ENCODE measurements at places on chromosomes 13 and 19.
A peak's percentile ranks its signal among the peaks of the same experiment; 100 is the strongest.

DNA sequence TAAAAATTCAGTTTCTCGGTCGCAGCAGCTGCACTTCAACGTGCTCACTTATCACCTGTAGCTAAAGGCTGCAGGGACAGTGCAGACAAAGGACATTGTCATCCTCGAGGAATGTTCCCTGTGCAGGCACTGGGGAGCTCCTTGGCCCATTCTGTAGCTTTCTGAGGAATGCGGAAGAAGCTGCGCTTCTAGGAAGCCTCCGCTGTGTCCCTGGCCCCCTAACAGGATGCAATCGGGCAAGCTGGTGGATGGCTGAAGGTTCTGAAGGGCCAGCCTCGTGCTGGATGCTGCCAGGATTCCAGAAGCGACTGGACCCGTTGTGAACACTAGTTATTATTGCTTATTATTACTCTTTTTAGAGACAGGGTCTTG lies 8.1 kb downstream of the ANO8 start:
- no peak for DNase-seq

- no peak for DNase-seq
Observed at GRCh38 chr13:67306742-67307141, 76.6 kb upstream of the PCDH9 start.

DNA sequence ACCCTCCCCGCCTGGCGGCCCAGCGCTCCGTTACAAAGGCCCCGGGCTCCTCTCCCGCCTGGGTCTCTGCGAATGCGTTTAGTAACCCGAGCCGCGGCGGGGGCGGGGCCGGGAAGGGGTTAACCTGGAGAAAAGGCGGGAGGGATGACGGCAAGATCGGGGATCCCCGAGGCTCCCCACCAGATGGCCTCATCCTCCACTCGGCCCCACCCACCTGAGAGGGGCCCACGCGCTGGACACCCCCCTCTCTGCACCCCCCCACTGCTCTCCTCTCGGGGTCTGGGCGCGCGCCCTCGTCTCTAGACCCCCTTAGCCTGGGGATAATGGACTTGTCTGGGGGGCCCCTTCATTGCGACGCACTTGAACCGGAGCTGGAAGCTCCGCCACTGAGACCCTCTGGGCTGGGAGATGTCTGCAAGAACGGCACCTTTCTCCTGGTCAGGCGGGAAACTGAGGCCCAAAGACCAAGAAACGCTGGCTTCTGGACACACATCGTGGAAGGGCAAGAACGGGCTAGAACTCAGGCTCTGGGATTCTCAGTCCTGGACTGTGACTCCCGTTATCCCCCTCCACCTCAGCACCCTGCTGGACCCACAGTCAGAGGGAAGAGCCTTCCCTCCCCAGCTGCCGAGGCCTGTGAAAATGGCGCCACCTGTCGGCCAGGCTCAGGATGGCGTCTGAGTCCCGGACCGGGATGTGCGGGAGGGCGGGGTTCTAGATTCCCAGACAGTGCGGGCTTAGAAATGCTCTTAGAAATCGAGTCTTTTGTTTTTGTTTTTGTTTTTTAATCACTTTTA lies 2.9 kb upstream of the LTBP4 start:
- DNase-seq = peak; percentile 86

- DNase-seq = peak; percentile 58
Observed at GRCh38 chr19:40191836-40192646, 815 bp downstream of the MAP3K10 start.

- no peak for DNase-seq
Observed at GRCh38 chr19:5356428-5356827, 15.8 kb upstream of the PTPRS start.

GRCh38 chr13:35784286-35784951 lies 307.9 kb upstream of the MAB21L1 start:
- DNase-seq = no peak

DNA sequence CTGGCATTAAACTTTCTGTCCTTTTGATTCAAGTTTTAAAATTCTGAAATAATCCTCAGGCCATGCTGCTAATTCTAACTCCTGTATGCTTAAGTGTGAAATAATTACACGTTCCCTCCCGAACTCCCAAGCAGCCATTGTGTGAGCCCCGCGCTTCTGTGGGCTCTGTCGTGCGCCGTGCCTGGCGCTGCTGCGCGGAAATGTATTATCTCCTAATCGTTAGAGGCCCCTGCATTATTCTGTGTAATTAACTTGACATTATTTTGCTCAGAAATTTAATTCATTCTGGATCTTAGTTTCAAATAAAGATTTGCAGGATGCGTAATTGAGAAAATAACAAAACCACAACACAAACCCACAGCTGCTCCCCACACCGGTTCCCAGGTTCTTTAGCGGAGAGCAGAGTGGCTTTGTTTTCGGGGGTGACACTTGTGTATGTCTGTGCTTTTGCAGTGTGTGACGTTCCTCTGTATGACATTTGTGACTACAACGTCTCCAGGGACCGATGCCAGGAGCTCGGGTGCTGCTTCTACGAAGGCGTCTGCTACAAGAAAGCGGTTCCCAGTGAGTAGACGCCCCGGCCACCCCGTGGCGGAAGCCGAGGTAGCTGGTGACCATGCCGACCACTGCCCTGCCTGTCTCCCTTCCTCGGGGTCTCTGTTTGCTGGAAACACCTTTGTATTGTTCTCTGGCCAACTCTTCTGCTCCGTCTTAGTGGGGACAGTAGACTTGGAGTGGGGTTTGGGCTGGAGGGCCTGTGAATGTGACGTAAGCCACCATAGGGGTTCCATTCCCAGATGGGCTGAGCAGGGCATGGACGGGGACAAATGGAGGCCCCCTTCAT lies 7.5 kb downstream of the TEX29 start:
- DNase-seq = no peak

DNA sequence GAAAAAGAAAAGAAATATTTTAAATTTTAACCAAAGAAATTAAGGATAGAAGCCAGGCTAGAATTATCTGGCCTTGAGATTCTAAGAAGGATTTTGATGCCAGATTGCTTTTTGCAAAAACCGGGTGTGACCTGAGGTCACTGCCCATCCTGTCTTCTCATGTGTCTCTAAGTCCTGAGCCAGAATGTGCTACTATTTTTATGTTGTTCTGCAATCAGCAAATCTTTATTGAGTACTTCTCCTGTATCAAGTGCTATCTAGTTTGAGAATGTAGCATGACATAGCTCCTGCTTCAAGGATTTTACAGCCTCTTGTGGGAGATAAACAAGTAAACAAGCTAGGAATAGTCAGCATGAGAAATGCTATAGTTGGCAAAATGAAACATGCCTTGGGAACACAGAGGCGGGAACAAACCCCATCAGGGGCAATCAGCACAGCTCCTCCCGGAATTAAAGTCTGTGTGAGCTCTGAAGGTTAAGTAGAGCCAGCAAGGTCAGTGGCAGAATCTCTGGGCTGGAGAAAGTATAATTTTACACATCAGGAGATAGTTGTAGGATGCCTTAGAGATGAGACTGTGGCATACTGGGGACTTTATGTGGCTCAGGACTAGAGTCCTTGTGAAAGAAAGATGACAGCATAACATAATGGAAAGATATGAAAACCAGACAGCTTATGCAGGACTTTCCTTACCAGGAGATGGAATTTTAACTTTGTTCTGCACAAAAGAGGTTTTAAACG lies 899.5 kb upstream of the SLC10A2 start:
- DNase-seq = no peak

- DNase-seq = no peak
Observed at GRCh38 chr19:56577719-56578602, 10.7 kb downstream of the ZNF470 start.

GRCh38 chr13:74062933-74063332 lies 71.3 kb downstream of the KLF12 start:
- DNase-seq = peak; percentile 39

DNA sequence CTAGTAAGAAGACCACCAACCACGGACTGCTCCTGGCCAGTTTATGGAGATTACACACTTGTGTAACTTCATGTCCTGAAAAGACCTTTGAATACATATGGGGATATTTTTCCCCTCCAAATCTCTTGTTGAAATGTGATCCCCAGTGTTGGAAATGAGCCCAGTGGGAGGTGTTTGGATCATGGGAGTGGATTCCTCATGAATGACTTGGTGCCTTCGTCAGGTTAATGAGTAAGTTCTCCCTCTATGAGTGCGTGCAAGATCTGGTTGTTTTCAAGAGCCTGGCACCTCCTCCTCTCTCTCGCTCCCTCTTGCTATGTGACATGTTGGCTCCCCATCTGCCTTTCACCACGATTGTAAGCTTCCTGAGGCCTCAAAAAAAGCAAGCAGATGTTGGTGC lies 769.0 kb upstream of the SLITRK1 start:
- no peak for DNase-seq

DNA sequence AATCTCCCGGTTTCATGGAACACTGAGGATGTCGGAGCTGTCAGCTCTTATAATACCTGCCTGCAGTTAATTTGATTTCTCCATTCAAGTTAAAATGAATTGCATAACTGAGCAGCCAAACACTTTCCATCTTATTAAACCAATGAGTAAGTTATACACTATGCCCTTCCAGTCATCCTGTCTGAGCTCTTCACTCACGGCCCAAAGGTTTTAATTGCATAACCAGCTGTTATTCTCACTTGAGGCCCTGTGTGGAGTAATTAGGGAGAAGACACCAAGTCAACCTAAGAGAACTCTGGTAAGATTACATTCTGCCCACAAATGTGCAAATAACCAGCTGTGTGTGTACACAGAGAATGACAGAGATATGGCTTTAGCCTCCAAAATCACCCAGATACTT lies 303.5 kb downstream of the TBC1D4 start:
- DNase-seq = no peak

- DNase-seq = no peak
Observed at GRCh38 chr19:58047672-58048071, 11.4 kb upstream of the ZNF135 start.

DNA sequence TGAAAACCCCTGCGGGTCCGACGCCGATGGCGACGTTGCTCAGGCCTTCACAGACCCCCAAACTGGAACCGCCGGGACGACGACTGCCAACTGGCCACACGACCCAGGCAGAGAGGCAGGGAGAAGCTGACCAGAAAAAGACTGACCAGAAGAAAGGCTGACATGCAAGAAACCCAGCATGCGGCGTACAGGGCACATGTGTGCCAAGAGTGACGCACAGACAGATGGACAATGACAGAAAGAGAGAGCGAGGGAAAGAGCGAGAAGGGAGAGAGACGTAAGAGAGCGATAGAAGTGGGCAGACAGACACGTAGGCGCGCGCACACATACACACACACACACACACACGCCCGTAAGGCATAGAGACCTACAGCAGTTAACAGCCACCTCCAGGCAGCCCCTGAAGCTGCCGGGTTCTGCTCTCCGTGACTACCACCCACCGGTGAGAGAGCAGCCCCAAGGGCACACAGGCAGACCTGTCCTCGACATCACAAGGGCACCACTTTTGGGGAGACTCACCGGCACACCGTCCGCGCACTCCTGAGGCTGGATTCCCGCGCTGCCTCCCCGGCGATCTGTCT lies 67.2 kb upstream of the ZNF527 start:
- no peak for DNase-seq

DNA sequence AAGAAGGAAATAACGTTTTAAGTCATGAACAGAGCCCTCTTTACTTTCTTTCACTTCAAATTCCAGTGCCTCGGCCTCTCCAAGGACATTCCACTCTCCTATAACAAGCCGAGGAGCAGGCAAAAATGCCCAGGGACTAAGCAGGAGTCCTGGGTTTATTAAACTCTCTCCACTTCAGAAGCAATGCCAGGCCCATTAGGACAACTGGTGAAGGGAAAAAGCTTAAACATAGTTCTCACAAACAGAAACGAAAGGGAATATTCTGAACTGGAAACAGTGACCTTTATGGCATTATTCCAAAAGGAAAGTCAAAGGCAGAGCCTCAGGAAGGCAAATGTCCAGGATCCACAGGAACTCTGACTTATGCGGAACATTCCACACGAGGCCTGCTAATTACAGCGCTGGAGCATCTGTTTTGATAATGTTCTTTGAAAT lies 30.9 kb upstream of the MED4 start:
- DNase-seq = no peak

All from GM10248 (cell line).